EL (cell line): ENCODE measurements at places on chromosomes 1 and 21.

DNA sequence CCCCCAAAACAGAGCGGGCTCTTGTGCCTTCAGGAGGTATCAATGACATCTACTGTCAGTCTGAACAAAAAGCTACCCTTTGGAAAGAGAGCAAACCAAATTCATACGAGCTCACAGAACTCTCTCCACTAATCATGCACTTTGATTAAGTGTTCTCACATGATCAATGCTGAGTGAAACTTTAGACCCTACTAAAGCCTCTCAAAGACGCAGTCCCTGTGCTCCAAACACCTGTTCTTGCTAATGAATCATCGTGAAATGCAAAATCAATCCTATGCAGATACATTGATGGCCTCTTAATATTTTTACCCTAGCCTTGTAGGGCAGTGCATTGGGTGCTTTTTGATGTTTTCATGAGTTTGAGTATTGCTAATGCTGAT, 113.4 kb downstream of the ZBTB18 start:
- no peak for DNase-seq

DNA sequence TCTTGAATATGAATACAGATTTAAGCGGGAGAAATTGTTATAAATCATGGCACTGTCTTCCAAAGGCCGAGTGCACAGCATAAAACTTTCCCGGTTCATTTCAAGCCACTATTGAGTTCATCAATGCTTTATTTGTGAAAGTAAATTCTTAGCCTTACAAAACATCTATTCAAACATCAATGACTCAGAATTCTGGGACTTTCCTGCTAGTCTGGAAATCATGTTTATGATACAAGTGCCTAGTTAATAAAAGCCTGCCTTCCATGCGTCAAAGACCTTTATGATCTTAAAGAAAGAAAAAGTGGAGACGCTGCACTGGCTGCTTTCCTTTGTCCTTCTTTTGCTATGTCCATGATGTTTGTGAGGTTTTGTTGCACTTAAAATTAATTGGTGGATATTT, 137.7 kb downstream of the SETD4 start:
- DNase-seq = no peak

- peak; percentile 15 for DNase-seq
Observed at GRCh38 chr21:32413697-32414578, 1.4 kb downstream of the EVA1C start.

DNA sequence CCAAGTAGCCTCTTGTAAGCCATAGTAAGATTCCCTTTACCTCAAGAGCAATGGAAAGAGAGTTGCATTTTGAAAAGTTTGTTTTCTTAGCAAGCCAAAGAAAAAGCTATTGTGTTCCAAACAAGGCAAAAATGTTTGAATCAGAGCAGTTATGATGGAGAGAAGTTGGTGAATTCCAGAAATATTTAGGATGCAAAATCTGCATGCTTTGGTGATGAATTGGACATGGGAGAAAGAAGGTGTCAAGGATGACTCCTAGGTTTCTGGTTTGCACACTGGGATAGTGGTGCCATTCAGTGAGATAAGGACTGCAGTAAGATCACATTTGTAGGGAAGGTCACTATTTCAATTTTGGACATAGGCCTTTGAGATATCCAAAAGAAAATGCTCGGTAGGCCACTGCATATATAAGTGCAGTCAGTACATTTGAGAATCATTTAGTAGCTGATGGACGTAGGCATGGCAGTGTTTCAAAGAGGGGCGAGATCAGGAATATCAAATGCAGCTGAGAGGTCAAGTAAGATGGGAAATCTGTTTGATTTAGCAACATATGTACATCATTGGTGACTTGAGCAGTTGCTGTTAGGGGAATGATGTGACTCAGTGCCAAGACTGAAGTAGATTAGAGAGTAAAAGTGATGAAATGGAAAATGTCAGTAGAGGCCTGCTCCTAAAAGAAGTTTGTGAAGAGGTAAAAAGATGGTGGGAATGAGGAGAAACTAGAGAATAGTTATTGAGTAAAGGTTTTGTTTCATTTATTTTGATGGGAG, 33.9 kb upstream of the GPR25 start:
- DNase-seq = peak; percentile 81
